ENCODE measurements at places on chromosomes 3 and 15.

DNA sequence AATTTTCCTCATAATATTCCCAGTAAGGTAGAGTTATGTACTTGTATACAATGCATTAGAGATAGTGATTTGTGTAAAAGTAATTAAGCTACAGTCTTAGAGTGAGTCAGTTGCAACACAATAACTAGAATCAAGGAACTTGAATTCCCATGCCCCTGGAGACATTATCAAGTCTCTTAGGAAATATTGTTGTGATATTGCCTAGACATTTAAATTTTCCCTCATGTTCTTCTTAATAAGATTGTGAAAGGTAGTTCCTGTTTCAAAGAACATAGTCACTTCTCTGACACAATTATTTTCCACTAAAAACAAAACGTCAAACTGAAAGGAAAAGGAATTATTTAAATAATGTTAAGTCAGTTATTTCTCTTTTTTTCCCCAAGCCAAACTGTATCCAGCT lies 13.0 kb upstream of the ATP1B3 start:
- DNase-seq = no peak

DNA sequence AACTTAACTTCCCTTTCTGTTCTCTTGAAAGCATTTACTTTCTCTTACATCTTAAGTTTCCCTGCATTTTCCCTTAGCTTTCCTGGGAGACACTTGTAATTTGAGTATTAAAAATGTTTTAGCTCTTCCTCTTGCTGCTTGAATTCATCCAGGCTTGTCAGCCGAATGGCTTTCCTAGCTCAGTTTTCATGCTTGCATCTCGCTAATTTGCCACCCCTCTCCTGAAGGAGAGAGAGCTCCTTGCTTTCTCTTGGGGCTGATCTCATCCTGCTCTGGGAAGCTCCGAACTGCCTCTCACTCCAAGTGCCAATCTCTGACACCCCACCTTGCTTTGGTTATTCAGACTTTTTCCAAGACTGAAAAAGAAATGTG lies 374.6 kb upstream of the TBL1XR1 start:
- no peak for DNase-seq

GRCh38 chr15:67559158-67559557 lies 16.7 kb downstream of the MAP2K5 start:
- DNase-seq = no peak

DNA sequence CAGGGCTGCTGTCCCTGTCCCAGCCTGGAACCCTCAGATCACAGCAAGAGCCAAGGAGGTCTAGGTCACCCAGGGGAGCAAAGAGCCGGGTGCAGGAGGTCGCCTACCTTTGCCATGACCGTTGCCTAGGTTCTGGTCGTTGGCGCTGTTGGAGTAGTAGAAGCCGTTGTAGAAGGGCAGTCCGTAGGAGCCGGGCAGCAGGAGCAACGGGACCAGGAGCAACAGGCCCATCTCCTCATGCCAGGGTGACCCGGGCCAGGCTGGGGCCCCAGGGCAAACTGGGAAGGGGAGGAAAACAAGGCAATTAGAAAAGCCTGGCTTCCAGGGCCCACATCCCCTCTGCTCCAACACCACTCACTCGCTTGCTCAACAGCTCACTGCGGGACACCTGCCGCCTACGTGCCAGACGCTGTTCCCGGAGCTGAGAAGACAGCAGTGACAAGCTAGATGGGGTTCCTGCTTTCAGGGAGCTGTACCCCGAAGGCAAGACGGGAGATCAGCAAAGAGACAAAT lies 8.2 kb downstream of the HAPLN3 start:
- DNase-seq = no peak

- peak; percentile 78 for DNase-seq
These were observed at the start of gene CSPG4 for GRCh38 chr15:75712668-75713337. TSS of gene CSPG4 (minus strand) at chr15:75712848. CDS start at chr15:75712755, 93 bp downstream.

DNA sequence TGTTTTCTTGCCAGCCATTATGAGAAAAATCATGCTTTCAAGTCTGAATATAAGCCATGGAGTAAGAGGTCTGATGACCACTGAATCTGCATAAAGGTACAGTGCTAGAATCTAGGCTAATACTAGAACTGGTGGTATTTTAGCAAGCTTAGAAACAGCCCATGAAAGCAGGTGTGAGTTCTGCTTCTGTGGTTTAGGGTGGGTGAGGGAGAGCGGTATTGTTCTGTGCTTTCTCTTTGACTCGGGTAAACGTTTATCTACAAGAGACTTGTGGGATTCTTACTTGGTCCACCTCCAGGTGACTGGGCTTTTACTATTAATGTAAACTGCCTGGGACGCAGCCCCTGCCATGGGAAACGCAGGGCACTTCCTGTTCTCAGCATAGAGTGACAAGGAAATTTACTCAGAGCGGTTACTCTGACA lies 55.2 kb downstream of the PGPEP1L start:
- no peak for DNase-seq

GRCh38 chr3:14588425-14589112 lies 48.4 kb upstream of the GRIP2 start:
- DNase-seq = no peak

DNA sequence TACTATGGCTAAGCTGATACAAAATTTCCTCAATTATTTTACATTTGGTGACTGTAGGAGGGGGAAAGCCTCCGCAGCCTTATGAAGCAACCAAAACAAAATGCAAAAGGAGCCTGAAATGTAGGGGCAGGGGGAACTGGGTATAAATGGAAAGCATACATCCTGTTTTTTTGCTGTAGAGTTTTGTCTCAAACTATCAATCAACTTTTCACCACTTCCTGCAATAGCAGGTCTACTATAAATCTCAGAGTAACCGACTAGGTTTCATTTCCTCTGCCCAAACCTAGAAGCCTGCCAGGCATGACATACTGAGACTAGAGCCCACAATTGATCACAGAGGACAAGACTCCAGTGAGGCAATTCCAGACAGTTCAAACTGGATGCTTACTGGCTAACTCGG lies 91.3 kb downstream of the SHQ1 start:
- DNase-seq = no peak

- no peak for DNase-seq
These were observed 97.8 kb upstream of the IGSF10 start for GRCh38 chr3:151558661-151559060.

- no peak for DNase-seq
These were observed 3.1 kb upstream of the CDV3 start for GRCh38 chr3:133570139-133570936.

GRCh38 chr3:14278799-14279625 lies 100.4 kb downstream of the LSM3 start:
- no peak for DNase-seq

DNA sequence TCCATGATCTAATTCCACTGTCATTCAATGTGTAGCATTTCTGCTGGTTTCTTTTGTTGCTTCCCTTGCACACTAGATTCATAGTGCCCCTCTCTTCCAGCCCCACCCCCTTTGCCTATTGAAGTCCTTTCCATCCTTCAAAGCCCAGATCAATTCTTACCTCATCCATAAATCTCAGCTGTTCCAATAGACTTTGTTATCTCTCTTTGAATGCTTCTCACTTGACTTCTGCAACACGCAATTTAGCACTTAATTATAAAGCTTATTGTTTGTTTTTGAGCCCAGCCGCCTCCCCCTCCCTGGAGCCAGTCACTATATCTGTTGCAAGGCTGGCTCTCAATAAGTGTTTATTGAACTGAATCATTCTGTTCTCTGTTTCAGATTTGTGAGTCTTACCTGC lies 174.6 kb upstream of the TBL1XR1 start:
- DNase-seq = no peak

DNA sequence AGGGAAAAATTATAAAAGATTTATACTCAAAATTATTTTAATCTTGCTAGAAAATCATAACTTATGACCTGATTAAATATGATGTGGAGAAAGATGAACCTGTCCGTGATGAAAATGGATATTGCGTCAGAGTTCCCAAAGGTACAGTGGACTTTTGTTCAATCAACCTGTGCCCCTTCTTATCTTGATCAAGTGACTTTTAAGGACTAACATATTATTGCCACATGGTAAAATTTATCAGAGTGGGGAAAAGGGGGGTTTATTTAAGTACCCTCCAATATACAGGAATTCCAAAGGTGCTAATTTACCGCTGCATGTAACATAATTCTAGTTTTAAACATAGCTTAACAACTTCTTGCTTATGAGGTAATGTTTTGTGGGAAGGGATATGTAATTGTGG lies 39.6 kb downstream of the HDC start:
- no peak for DNase-seq

DNA sequence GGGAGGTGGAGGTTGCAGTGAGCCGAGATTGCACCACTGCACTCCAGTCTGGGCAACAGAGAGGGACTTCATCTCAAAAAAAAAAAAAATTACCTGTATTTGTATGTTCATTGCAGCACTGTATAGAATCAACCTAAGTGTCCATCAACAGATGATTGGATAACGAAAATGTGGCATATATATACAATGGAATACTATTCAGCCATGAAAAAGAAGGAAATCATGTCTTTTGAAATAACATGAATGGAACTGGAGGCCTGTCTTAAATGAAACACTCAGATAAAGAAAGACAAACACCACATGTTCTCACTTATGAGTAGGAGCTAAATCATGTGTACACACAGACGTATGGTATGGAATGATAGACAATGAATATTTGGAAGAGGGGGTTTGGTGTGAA lies 59.4 kb upstream of the MEF2A start:
- DNase-seq = no peak

Measured in heart left ventricle (tissue), 16 donors.